SW 1271 (cell line): ENCODE measurements at places on chromosomes 5 and 9.

GRCh38 chr5:142896325-142897007 lies 126.3 kb downstream of the ARHGAP26 start:
- no peak for DNase-seq

GRCh38 chr9:135209852-135210251 lies 122.4 kb downstream of the OLFM1 start:
- DNase-seq = no peak

GRCh38 chr9:130119519-130120298 lies 52.5 kb upstream of the NCS1 start:
- DNase-seq = no peak

DNA sequence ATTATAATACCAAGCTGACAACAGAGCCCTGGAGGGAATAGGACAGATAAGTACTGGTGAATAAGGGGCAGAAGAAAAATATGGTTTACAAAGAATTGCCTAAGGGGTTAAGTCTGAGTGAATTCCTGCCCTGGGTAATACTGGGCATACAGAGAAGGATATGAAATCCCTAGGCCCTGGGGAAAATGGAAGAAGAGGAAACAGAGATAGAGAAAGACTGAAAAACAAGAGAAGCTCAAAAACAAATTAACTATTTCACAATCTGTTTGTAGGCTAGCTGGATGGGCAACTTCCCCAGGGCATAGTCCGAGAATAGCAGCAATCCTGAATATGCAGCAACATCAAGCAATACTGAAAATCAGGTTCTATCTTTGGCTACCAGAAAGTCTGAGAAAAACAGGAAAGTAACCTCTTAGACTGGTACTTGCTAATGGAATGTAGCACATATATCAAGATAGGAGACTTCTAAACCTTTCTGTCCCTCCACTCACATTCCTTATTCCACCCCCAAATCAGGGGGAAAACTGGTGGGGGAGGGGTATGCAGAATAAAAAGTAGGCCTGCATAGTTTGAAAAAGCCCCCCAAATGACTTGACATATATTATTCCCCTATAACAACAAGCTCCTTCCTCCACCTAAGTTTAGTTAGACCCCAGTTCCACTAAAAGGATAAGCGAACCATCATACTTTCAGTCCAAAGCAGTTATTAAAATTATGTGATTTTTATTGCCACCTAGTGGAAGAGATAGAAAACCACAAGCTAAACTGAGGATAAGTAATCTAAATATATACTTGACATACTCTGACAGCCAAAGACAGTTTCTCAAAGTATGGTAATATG lies 20.6 kb downstream of the SLC38A9 start:
- peak; percentile 80 for DNase-seq

DNA sequence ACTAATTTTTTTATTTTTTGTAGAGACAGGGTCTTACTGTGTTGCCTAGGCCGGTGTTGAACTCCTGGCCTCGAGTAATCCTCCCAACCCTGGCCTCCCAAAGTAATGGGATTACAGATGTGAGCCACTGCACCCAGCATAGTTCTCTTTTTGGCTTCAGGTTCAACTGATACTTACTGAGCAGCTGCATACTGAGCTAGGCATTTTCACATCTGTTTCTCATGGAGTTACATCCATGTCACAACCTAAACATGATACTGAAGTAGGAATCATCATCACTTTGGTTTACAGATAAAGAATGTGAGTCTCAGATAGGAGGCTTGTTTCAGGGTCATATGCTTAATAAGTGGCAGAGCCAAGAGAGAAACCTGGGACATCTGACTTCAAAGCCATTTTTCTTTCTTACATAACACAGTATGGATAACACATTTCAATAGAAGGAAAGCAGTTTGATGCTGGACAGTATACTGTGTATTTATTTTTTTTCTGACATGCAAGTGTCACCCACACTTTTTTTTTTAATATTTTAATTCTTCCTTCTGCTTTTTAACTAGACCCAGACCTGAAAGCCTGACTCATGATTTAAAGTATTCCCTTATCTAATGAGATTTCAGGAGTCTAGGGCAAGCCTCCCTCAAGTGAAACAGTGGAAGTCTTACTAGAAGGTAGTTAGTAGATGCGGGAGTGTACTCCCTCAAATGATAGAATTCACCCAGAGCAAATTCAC lies 90.8 kb downstream of the HACD4 start:
- no peak for DNase-seq

DNA sequence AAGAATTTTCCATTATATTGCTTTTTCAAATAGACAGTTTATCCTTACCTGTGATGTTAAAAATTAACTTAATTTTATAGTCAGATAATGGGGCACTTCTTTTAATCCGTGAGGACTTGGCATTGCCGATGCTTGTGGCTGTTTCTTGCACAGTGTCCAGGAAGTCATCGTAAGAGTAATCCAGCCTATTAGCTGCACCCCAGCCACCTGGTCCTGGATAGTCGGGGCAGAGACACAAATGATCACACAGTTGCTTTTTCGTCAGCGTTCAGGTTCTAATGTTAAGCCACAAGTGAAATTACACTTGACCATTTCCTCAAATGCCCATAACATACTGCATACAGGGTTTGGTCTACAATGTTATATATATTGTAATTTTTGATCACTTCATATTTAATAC lies 107.4 kb downstream of the SVEP1 start:
- DNase-seq = no peak

DNA sequence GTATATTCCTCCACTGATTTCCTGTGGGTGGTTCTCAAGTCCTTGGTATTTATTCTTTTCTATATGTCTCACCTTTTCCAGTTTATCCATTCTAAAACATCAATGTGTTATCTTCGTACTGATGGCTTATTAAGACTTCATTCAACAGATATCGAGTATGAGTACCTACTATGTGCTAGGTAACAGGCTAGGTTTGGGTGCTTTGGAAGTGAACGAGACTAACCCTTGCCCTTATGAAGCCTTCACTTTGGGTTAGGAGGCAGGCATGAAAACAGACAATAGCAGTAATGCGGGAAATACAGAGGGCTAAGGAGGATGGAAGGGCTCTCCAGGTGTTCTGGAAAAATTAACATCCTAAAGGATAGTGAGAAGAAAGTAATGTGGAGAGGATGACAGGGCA lies 53.4 kb downstream of the AQP7 start:
- no peak for DNase-seq

GRCh38 chr9:96486386-96487028 lies 36.5 kb downstream of the HABP4 start:
- no peak for DNase-seq

- DNase-seq = no peak
Observed at GRCh38 chr5:17951392-17952169, 317.3 kb downstream of the TAF11L14 start.

DNA sequence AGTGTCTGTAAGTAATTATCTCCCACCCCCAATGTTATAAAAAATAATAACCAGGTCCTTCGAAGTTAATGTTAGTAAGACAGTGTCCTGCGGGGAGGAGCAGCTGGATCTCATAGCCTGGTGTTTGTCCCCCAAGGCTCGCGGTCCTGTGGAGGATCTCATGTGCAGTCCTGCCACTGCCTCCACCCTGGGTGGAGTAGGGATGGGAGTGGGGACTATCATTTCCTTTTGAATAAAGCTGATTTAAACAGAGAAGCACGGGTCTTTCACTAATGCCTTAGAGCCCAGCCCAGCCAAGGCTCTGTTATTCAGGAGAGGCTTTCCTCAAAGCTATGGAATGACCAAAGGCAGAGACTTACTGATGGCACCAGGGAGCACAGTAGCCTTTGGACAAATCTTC lies 40.2 kb downstream of the SUB1 start:
- DNase-seq = no peak

DNA sequence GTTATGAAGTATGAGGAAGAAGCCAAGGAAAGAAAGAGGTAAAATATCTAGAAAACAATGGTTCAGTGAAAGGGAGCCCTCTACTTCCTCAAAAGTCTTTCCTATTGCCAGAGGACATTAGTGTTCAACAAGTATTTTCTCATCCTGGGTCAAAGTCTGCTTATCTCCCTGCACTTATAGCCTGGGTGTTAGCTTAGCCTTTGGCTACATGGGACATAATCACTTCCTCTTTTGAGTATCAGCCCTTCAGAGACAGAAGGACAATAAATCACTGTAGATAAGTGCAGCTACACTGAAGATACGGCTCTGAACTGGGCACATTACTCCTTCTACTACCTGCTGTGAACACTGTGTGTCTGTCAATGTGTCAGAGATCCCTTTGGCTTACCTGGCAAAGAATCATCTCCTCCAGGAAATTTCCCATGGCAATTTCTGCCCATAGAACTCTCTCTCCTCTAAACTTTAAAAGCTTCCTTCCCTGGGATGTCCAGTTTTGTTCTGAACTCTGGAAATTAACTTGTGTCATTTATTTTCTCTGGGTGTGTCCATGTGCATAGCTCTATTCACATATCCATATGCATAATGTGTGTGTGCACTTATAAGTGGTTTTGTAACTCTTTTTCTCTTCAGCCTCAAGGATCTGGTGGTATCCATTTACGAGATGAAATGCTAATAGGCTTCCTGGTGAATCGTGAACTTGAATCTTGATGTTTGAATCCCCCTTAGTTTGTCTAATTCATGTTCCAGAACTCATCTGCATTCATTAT lies 30.0 kb upstream of the RECK start:
- DNase-seq = no peak

DNA sequence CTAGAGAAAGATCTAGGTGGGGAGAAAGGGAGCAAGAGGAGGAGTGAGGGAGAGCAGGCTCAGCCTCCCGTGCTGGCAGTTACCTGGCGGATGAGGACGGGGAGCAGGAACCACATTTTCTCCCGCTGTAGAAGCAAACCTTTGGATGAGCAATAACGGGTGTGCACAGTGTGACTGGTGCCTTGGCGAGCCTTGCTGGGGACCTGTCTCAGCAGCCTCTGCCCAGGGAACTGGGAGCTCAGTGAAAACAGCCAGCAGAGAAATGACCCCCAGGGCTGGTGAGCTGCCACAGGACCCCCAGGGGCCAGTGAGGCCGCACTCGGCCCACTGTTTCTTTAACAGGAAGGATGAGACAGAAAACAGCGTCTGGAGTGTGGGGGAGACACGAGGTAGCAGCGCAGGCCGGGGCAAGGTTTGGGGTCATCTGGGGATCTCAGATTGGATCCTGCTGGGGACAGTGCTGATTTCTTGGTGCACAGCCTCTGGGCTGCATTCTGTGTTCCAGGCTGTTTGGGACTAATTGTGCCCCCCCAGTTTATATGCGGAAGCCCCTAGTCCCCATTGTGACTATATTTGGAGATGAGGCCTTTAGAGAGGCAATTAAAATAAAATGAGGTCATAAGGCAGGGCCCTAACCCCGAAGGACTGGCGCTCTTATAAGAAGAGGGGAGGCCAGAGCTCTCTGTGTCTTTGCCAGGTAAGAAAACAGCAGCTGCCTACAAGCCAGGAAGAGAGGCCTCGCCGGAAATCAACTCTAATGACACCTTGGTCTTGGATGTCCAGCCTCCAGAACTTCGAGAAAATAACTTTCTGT lies 118.8 kb upstream of the PHYKPL start:
- DNase-seq = no peak

DNA sequence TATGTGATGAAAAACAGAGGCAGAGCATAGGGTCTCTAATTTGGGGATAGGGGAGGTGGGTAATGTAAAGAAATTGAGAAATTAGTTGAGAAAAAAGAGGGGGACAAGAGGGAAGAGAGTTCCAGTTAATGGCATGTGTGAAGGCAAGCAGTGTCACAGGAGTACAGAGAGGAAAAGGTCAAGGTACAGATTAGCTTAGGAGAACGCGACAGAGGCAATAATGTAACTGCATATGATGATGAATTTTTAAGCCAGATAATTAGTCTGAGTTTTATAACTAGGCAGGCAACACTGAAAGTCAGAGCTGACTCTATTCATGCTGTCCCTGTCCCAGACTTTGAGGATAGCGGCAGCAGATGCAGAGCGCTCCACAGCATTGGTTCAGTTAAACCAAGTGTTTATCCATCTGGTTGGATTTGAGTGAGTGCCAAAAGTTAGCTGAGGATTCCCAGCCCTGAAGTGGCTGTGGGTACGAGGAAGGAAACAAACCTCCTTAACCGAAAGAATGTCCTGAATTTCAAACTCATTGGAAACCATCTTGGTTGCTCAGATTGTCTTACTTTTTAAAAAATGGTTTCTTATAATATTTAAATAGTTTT lies 315.2 kb downstream of the ARHGAP26 start:
- DNase-seq = no peak

DNA sequence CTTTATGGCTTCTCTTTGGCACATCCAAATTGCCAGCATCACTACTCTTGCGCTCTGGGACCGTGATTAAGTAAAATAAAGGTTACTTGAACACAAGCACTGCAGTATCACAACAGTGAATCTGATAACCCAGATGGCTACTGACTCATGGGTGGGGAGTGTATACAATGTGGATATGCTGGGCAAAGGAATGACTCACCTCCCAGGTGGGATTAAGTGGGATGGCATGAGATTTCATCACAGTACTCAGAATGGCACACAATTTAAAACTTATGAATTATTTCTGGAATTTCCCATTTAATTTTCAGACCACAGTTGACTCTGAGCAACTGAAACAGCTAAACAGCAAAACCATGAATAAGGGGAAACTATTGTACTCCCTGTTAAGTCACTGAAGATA lies 4.3 kb downstream of the GFM2 start:
- DNase-seq = peak; percentile 95

GRCh38 chr5:52767766-52768480 lies 19.8 kb upstream of the ITGA1 start:
- DNase-seq = no peak

DNA sequence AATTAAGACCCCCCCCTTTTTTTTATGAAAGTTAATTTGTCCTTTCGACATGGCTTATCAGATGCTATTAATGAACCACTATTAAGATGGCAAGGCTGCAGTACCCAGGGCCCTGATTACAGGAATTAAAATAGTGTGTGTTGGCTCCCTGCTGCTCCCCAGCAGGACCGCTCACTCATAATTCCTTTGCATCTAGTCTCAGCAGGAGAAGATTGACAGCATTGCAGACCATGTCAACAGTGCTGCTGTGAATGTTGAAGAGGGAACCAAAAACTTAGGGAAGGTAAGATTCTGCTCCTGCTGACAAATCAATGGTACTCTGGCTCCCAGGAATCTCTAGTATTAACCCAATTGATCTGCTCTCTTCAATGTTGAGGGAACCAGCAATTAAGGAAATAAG lies 61.0 kb downstream of the STX17 start:
- DNase-seq = no peak

DNA sequence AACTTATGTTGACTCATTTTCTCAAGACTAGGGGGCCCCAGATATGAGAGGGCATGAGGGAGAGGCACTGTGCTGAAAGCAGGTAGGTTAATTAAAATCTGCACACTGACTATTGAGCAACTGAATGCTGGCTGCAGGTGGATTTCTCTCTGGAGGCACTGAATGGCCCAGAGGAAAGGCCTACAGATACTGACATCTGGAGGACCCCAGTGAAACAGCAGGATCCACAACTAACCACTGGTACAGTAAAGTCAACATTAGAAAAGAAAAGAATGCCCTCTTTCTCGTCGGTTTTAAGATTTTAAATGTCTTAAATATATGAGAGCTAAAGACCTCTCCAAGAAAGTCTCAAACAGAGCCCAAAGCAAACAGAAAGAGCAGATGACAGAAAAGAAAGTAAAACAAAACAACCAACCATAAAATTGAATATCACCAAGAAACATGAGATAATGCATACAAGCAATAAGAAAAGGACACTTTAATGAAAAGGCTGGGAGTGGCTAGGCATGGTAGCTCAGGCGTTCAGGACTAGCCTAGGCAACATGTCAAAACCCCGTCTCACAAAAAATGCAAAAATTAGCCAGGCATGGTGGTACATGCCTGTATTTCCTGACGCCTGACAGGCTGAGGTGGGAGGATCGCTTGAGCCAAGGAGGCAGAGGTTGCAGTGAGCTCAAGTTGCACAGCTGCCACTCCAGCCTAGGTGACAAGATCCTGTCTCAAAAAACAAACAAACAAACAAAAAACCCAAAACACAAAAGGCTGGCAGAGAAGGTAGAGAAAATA lies 43.3 kb downstream of the PUM3 start:
- no peak for DNase-seq
